ENCODE measurements at places on chromosomes 7 and 10.
A peak's percentile ranks its signal among the peaks of the same experiment; 100 is the strongest.

- DNase-seq = no peak
These were observed 281.2 kb downstream of the SKAP2 start for GRCh38 chr7:26583094-26583648.

DNA sequence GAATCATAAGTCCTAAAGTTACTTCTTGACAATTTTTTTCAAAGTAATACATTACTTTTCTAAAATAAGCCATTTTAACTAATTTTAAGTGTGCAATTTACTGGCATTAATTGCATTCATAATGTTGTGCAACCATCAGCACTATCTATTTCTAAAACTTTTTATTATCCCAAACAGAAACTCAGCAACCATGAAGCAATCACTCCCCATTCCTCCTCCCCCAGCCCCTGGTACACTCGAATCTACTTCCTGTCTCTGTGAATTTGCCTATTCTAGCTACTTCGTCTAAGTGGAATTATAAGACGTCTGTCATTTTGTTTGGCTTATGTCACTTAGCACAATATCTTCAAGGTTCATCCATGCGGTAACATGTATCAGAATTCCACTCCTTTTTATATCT, 84.9 kb downstream of the MKX start:
- no peak for DNase-seq

GRCh38 chr7:156374335-156374734, 266.2 kb upstream of the RNF32 start:
- no peak for DNase-seq

GRCh38 chr10:117412469-117413010, 37.3 kb upstream of the PDZD8 start:
- DNase-seq = no peak

- DNase-seq = no peak
These were observed 582.4 kb downstream of the SUGCT start for GRCh38 chr7:40717242-40717641.

GRCh38 chr10:131638880-131639278, 261.9 kb upstream of the PPP2R2D start:
- no peak for DNase-seq

GRCh38 chr10:32000937-32001336, 55.3 kb downstream of the KIF5B start:
- no peak for DNase-seq

DNA sequence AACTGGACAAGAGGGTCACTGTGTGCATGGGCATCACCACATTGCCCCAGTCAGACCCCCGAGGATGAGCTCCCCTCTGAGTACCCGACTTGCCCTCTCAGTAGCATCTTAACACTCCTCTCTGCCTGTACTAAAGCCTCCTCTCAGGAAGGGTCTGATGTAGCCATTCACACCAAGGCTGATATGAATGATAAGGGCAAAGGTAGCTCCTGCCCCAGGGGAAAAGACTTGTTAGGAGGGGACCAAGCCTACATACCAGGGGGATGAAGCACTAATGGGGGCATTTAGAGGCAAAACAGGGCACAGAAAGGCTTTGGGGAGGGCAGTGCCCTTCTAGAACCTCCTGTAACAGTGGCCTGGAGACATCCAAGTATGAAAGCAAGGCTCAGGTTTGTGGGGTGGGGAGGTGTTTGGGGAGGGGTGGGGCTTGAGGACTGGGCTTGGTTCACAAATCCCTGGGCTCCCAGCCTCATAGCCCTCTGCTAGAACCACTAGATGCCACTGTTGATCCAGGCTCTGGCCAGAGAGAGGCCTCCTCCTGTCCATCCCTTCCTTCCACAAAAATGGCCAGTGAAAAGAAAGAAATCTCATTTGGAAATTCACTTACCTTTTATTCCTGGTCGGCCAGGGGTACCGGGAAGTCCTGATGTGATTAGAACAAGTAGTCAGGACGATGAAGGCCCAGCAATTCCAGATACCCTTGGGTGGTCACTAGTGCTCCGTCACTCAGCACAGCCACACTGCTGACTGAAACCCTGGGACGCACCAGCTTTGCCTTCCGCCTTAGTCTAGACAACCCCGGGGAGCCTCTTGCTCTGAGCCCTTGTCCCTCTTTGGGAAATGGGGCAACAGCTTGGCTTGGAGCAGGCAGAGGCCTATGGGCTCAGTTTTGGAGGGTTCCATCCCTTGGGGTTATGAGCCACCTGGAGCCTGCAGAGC, 40.3 kb downstream of the COL17A1 start:
- peak; percentile 74 for DNase-seq

GRCh38 chr7:79923953-79924352, 210.7 kb upstream of the GNAI1 start:
- DNase-seq = no peak

GRCh38 chr7:155521743-155522398, 24.5 kb downstream of the CNPY1 start:
- DNase-seq = no peak

DNA sequence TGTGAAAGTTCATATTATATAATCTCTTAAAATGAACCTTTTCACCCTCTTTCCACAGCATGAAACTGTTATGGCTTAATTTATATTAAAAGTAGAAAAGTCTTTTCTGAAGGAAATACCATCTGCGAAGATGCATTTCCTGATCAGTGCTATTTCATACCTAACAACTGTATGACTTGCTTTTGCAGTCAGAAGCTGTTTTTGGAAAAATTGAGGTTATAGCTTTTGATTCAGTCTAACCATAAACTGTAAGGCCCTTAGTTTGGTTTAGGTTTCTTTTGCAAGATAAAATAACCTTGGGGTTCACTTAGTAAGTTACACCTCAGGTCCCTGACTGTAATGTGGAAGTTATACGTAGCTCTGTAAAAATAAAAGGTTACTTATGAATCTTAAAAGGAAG, 22.7 kb upstream of the PARP12 start:
- DNase-seq = no peak

DNA sequence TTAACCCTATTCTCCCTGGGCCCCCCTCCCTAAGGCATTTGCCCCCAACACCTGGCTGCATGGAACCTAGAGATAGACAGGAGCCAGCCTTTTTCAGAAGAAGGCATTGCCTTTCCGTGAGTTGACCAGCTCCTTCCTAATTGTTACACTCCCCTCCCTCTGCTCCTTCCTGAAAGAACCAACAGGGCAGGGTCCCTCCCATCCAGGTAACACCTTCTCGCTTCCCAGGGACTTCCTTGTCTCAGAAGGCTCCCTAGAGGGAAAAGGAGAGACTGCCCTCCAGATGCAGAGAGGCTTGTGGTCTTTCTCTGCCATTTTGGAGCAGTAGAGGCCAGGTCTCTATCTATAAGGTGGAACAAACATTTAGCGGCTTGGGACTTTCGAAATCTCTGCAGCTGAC, 31.9 kb downstream of the PALD1 start:
- DNase-seq = no peak

GRCh38 chr10:91552274-91553095, 80.4 kb downstream of the PPP1R3C start:
- DNase-seq = peak; percentile 16

- DNase-seq = no peak
These were observed 20.8 kb downstream of the WIPI2 start for GRCh38 chr7:5210751-5211338.

GRCh38 chr10:81838950-81839349, 36.0 kb upstream of the NRG3 start:
- no peak for DNase-seq

GRCh38 chr10:29555746-29556481, 78.9 kb downstream of the SVIL start:
- no peak for DNase-seq

GRCh38 chr10:120824881-120825309, 26.3 kb upstream of the WDR11 start:
- DNase-seq = peak; percentile 28

DNA sequence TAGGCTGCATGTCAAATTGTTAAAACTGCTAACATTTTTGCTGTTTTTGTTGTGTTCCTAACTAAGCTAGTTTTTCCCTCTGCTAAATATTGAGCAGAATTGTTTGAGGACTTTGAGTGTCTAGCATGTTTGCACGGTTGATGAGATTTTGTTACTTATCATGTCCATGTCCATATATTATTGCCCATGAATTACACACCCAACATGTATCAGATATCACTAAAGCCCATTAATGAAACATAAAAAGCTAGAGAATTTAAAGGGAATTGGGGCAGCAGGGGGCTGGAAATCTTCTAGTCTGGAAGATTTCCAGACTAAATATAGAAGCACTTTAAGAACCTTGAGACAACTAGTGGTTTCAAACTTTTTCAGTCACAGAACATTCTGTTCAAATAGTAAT, 197.7 kb downstream of the SNX10 start:
- no peak for DNase-seq

- no peak for DNase-seq
These were observed 170.6 kb downstream of the FZD1 start for GRCh38 chr7:91434836-91435235.

GRCh38 chr10:131773370-131774343, 127.2 kb upstream of the PPP2R2D start:
- no peak for DNase-seq

- DNase-seq = no peak
These were observed 2.5 kb downstream of the ADAP1 start for GRCh38 chr7:951881-952547.

- DNase-seq = no peak
These were observed 62.8 kb upstream of the CUX1 start for GRCh38 chr7:101754424-101755159.

- no peak for DNase-seq
These were observed 2.0 kb downstream of the GGCT start for GRCh38 chr7:30502470-30503251.

DNA sequence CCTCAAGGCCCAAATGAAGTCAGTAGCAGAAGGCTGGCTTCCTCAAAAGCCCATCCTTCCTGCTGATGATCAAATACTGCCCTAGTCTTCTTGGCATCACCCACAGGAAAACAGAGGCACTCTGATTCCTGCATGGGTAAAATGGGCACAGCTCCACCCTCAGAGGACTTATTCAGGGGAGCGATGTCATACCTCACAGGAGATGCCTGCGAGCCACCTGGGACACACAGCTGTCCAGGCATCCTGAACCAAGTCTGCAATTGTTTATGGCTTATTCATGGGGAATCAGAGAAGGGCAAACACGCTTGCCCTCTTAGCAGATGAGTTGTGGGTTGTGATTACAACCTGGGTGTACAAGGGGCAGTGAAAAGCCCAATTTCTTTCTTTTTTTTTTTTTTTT, 22.0 kb upstream of the LMTK2 start:
- DNase-seq = no peak

DNA sequence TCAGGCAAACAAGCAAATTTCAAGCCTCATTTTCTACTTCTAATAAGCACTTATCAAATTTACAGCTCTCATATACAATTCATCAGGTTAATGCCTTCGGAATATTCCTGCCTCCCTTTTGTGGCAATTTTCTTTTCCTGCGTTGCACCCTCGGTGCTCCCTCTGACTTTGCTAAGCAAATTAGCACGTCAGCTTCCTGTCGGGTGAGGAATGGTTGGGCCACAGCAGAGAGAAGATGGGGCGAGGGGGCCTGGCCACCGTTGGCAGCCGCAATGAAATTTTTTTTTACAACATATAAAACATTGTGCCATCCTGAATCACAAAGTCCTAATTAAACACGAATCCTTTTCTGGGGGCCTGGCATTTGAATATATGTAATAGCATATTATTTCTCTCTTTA, 28.1 kb downstream of the ELFN1 start:
- DNase-seq = no peak

- peak; percentile 69 for DNase-seq
These were observed 167.0 kb upstream of the PPP1R3A start for GRCh38 chr7:114085592-114086501.

DNA sequence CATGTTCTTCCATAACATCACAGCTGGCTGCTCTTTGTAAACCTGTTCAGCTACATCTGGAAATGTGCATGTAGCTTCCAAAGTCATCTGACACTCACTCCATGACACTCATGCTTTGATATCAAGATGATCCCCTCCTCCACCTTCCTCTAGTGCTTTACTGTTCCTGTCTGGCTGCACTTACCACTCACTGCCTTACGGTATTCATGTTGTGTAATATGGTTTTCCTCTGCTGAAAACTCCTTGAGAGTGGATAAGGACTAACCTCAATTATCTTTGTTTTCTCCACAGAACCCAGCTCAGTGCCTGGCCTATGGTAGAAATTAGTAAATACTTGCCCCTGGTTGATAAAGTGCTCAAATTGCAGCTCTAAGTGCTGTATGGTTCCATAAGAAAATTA, 483.9 kb downstream of the HTR7 start:
- DNase-seq = no peak

GRCh38 chr10:78310481-78311080, 276.9 kb downstream of the RPS24 start:
- DNase-seq = no peak

- no peak for DNase-seq
These were observed 3.9 kb upstream of the MACC1 start for GRCh38 chr7:20220921-20221547.

GRCh38 chr10:63689768-63690167, 168.6 kb downstream of the REEP3 start:
- no peak for DNase-seq

DNA sequence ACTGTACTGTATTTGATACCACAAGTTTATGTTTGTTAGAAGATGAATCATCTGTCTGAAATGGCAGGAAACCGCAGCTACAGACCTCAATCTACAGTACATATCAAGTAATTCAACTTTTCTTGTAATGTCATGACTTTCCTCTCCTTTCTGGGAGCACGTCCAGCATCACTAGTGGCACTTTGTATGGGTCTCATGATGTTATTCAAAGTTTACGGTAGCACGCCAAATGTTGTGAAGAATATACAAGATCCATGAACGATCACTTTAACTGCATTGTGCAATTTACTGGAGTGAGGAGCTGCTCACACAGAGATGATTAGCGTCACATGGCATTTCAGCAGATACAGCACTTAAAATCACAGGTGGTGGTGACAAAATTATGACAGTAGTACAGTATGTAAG, 257.8 kb upstream of the GNAI1 start:
- no peak for DNase-seq

- DNase-seq = no peak
These were observed 28.4 kb upstream of the CNPY1 start for GRCh38 chr7:155574556-155575290.

GRCh38 chr7:127884066-127884559, 147.1 kb downstream of the LRRC4 start:
- peak; percentile 10 for DNase-seq

DNA sequence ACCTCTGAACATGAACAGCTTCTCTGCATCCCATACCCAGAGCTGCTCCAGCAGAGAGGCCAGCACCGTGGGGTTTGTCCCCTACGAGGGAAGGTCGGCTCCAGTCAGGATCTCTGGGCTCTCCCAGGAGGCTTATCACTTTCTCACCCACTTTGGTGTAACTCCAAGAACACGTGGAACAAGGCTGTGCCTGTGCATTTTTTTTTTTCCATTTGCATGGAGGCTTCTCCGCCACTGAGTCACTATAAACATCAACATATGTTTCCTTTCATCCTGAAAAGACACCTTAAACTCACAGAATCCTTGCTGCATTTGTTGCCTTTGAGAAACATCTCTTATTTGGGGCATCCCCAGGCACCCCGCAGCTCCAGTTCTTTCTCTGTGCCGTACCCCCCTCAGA, 29.4 kb upstream of the ECHDC3 start:
- no peak for DNase-seq

- DNase-seq = peak; percentile 79
These were observed 33.5 kb upstream of the AUTS2 start for GRCh38 chr7:69564454-69565417.

All from midbrain (tissue), 1 donor.